Activated CD4-positive, alpha-beta T cell treated with anti-CD3 and anti-CD28 coated beads for 1 hour (primary cell): ENCODE measurements at places on chromosomes 16 and 17.

DNA sequence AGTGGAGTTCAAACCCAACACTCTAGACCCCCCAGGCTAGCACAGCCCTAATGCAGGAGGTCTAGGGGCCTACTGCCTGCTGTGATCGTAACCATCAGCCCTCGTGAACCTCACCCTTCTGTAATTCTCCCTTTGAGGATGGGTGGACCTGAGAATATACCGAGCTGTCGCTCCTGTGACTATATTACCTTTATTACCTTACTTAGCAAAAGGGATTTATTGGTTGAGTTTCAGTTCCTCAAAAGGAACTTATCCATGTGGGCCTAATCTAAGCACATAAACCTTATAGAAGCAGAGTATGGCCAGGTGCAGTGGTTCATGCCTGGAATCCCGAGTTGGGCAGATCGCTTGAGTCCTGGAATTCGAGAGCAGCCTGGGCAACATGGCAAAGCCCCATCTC, 19.2 kb upstream of the EMP2 start:
- no peak for DNase-seq

- DNase-seq = no peak
Measured at GRCh38 chr17:57027852-57028251, 49.9 kb downstream of the SCPEP1 start.

DNA sequence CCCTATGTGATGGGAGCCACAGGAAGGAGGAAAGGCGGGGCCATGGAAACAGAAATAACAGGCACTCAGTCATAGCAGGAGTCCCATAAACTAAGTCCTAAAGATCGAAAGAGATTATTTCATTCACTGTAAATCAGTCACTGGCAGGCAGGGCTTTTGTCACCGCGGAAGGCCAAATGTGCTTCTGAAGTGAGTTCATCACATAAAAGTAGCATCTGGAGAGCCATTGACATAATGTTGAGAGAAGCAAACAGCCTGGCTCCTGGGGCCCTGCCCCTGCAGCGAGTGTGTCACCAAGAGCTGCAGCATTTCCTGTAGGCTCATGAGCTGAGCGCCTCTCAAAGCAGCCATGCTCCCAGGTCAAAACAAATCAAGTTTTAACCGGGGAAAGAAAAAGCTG, 476.2 kb downstream of the HAPSTR1 start:
- no peak for DNase-seq

DNA sequence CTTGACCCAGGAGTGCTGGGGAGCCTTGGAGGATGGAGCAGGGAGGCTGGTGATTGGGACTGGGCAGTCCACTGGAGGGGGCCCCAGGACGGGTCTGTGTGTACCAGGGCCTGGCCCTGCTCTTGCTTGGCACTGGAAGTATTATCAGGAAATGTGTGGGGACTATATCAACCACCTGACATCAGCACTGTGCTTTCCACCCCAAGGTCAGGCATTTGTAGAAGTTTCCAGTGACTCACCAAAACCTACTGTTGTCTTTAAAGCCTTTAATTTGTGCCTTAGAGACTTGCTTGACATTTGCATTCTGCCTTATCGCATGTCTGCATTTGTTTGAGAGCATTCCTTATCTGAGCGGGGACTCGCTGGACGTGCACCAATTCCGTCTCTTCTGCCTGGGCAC, 323.1 kb downstream of the FOXL1 start:
- no peak for DNase-seq

- no peak for DNase-seq
Measured at GRCh38 chr17:77872199-77872598, 86.3 kb upstream of the TNRC6C start.

GRCh38 chr16:83615141-83615952, 192.4 kb upstream of the HSBP1 start:
- DNase-seq = no peak
